ENCODE measurements at places on chromosomes 11 and 22. TPM values are rescaled to one million over a fixed set of nuclear protein-coding genes. Genes with fewer than 3 reads are reported as not detected.

YPEL4 gene
- total RNA-seq, result 0.59 TPM

POU2AF3 gene
- 0.36 TPM for total RNA-seq

FAT3 gene
- total RNA-seq, result 1.5 TPM

ACRV1 gene
- not detected for total RNA-seq

DNA sequence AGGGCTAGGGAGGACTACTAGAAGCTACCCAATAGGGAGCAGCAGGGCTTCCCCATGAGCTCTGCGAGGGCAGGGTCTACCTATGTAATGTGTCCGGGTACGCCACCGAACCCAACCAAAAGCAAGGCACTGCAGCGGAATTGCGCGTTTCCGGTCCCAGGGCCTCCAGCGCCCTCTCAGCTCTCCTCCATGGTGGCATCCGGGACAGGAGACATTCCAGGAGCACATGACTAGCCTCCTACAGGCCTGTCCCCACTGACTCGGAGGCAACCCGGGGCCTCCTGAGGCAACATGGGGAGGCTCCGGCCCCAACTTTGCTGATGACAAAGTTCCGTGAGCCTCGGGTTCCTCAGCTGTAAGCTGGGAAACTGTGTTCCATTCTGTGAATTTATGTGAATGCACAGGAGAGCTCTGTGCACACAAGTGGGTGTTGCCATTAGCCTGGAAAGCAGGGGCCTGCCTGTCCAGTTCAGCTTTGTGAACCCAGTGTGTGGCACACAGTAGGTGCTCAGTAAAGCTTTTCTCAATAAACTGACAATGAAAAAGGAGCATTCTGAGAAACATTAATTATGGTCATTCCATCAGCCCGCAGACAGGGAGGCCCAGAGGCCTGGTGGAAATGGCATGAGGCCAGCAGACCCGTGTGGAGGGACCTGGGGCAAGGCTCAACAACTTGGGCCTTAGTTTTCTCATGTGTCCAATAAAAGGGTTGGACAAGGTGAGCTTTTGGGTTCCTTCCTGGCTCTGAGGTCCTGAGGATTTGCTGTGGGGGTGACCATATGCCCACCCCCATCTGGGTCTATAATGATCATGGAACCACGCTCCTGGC lies 50.3 kb downstream of the CHRDL2 start:
- DNase-seq, result peak; percentile 50

GRCh38 chr22:43832393-43833265 lies 20.5 kb upstream of the EFCAB6 start:
- DNase-seq, result peak; percentile 50

GRCh38 chr11:125772834-125773505 lies 5.7 kb downstream of the PATE2 start:
- DNase-seq, result no peak

DNA sequence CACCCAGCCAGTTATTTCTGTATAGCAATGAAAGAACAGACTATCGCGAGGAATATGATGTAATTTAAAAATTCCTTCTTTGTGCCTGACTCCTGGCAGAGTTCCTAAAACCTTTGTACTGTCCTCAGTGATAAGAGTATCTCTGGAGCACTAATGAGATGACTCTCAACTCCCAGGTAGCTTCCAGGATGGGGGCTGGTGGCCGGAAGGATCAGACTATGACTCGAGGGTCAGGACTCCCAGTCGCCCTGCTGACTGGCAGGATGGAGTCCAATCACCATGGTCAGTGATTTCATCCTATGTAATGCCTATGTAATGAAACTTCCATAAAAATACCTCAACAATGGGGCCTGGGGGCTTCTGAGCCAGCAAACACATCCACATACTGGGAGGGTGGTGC lies 135.1 kb downstream of the SHANK2 start:
- DNase-seq, result no peak

GRCh38 chr11:126660761-126661425 lies 305.4 kb downstream of the ST3GAL4 start:
- DNase-seq, result no peak

GRCh38 chr11:45551191-45551713 lies 114.2 kb downstream of the CHST1 start:
- no peak for DNase-seq

DNA sequence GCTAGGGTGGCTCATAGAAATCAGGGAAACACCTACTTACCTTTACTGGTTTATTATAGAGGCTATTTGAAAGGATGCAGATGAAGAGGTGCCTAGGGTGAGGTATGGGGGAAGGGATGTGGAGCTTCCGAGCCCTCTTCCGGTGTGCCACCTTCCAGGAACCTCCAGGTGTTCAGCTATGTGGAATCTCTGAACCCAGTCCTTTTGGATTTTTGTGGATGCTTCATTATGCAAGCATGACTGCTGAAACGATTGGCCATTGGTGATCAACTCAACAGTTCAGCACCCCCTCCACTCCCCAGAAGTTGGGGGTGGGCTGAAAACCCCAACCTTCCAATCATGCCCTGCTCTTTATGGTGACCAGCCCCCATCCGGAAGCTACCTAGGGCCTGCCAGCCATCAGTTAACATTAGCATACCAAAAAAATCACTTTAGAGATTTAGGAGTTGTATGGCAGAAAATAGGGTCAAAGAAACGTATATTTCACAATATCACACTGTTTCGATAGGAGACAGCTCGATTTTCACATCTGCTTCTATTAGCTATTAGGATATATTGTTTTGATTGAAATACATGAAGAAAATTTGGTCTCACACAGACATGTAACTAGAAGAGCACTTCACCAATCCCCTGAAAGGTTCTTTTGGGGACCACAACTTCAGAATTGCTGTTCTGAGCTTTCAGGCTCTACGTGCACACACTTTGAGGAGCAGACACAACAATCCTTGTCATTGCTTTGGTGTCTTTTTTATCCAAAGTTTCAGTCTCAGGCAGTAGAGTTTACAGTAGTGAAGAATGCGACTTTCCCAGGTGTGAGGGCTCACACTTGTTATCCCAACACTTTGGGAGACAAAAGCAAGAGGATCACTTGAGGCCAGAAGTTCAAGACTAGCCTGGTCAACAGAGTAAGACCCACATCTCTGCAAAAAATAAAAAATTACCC lies 3.3 kb upstream of the POLR2G start:
- no peak for DNase-seq

GRCh38 chr22:19990609-19991394 lies 25.8 kb downstream of the ARVCF start:
- no peak for DNase-seq

- DNase-seq, result no peak
Observed at GRCh38 chr22:50119169-50119767, 29.5 kb downstream of the MOV10L1 start.

GRCh38 chr11:113723787-113724186 lies 17.7 kb upstream of the TMPRSS5 start:
- no peak for DNase-seq
